Fibroblast of the aortic adventitia (primary cell): ENCODE measurements at places on chromosomes 6 and 20.

DNA sequence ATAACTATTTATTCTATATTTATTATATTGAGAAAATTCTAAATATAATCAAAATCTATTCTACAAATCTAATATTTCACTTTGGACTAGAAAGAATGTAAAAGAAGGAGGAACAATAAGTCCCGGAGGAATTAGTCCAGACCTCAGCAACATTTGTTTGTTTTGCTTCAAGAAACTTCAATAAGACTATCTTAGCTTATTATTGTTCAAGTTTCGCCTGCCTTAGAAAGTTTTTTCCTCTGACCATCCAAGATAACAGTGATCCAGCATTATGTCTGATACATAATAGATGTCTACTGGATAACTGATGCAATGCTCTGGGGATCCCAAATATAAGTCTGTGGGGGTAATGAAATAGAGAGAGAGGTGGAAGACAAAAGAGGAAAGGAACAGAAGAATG is 28.7 kb upstream of the NT5E start:
- peak; percentile 72 for DNase-seq

DNA sequence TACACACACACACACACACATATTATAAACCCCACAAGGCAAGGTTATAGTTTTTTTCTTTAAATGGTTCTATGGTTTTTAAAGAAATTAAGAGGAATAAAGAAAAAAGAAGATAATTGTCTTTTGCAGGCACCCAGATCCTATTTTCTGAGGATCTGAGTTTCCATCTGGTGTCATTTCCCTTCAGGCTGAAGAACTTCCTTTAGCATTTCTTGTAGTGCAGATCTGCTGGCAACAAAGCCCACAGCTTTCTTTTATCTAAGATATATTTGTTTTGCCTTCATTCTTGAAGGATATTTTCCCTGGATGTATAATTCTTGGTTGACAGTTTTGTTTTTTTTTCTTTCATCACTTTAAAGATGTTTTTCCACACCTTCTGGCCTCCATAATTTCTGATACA is 57.6 kb upstream of the PMEPA1 start:
- DNase-seq = no peak

DNA sequence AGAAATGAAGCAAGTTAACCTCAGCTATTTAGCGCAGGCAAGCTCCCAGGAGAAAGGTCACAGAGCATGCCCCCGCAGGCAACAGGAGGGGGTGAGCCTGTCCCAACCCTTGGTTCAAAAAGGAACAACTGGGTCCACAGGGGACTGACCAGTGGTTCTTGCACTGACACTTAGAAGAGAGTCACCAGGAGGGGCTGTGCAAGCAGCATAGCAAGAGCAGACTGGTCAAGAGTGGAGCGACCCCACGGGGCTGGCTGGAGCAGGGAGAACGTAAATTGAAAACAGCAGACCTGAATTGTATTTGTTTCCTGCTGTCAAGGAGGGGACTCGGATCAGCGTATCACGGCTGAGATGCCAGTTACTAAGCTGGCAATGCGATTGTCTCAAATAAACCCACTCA is 32.8 kb downstream of the GABRR1 start:
- DNase-seq = no peak

- peak; percentile 27 for DNase-seq
Measured at GRCh38 chr6:100078509-100078908, 84.5 kb upstream of the MCHR2 start.

GRCh38 chr6:49462599-49462926 is 490 bp downstream of the MMUT start:
- DNase-seq = no peak

- DNase-seq = no peak
Measured at GRCh38 chr6:145323646-145324045, 411.7 kb downstream of the EPM2A start.

GRCh38 chr20:17161673-17162481 is 65.0 kb upstream of the PCSK2 start:
- no peak for DNase-seq
